ENCODE measurements at places on chromosomes 5 and 9. TPM values are rescaled to one million over a fixed set of nuclear protein-coding genes. Genes with fewer than 3 reads are reported as not detected.

GRCh38 chr5:54719384-54720283 lies 202.1 kb downstream of the SNX18 start:
- no peak for DNase-seq

DNA sequence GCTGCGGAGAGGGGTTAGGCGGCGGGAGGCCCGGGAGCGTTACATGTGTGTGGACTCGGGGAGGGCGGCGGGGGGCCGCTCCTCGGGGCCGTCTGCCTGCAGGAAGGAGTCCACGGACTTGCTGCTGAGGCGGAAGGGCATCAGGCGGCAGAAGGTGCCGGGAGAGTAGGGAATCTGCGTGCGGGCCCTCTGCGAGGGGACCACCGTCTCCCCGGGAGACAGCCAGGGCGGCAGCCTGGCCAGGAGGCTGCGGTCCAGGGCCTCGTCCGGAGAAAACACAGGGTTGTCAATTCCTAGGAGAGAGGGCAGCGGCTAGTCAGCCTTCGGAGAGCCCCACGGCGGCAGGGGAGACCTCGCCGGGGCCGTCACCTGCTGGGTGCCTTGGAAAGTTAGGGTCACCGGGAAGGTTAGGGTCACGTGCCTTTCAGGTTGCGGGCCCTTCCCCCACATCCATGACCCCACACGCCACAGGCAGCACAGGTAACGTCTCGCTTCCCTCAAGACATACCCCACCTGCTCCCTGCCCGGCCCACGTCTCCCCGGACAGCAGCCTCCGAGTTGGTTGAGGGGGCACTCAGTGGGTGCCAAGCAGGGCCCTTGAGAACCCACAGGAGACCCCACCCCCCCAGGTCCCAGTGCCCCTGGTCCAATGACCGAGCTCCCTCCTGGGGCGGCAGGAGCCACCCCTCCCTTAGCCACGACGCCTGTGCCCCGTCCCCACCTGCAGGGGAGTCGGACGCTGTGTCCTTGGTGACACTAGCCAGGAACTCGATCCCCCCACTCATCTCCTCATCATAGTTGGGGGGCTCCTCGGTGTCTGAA lies 32.1 kb downstream of the EXOC3 start:
- peak; percentile 69 for DNase-seq

- no peak for DNase-seq
These were observed 805.6 kb downstream of the BRINP1 start for GRCh38 chr9:118563677-118564076.

- DNase-seq: no peak
These were observed 11.7 kb upstream of the CERCAM start for GRCh38 chr9:128408963-128409431.

GRCh38 chr9:132630811-132631210 lies 39.0 kb downstream of the DDX31 start:
- no peak for DNase-seq

DNA sequence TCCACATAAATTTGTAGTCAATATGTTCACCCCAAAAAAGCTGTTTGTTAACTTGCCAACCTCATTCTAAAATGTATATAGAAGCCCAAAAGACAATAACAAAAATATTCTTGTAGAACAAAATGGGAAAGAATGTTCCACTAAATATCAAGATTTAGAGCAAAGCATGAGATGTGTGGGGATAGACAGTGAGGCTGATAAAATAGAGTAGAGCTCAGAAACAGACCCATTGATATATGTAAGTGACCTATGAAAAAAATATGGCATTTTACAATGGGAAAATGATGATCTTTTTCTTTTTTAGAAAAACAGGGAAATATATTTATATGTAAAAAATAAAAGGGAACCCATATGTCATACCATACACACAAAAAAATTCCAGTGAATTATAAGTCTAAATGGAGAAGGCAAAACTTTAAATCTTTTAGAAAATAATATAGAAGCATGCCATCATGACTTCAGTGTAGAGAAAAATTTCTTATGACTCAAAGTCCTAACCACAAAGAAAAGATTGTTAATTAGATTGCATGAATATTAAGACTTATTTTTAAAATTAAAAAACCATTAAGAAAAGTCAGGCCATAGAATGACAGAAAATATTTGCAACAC lies 6.6 kb upstream of the IFNB1 start:
- no peak for DNase-seq

- peak; percentile 88 for DNase-seq
These were observed 41.3 kb downstream of the PFDN1 start for GRCh38 chr5:140261403-140262171.

- DNase-seq: no peak
These were observed 156.8 kb upstream of the MSX2 start for GRCh38 chr5:174567506-174568141.

- no peak for DNase-seq
These were observed 26.1 kb downstream of the LHFPL2 start for GRCh38 chr5:78622302-78622971.

DNA sequence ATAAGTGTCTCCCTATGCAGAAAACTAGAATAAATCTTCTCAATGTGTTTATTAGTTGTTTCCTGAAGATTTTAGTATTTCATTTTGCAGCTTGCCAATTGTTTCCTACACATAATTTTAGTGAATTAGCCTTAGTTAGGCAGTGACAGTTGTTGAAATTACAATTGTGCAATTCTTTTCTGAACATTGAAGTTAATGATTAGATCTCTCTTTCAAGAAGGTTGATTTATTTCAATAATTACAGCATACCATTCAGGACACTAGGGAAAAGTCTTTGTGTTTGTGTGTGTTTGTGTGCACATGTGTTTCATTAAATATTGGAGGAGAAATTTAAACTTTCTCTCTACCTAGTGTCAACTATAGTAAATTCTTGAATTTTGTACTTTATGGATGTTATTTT lies 199.6 kb upstream of the MPDZ start:
- no peak for DNase-seq

DNA sequence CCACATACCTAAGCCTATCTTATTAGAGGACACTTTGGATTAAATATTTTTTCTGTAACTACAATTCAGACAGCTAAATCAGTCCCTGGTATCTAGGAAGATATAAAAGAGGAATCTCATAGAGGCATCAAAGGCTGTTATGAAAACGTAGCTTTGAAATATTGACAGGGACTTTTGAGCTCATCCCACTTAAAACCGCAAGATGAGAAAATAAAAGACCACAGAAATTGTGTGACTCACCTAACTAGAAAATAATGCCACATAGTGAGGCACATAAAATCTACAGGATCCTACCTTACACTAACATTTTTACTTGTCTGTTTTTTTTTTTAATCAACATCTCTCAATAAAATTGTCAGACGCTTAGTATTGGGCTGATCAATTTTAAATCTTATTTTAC lies 686.5 kb upstream of the COX7C start:
- DNase-seq: no peak

DNA sequence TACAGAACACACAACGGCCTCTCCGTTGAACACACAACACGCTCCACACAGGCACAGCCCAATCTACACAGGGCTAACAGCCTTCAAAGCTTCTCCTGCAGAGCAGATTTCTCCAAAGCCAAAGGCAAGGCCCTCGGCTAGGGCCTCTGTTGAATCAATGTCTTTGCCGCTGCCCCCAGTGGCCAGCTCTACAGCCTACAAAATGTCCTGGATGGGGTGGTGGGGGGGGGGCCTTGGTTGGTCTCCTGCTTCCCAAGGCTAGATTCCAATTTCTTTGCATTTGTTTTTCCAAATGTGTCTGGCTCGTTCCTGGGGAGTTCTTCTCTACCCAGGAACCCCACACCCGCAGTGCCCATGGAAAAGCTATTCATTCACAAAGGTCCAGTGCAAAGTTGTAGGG lies 167.2 kb downstream of the PAX5 start:
- peak; percentile 18 for DNase-seq

GRCh38 chr9:19946441-19947109 lies 157.7 kb upstream of the SLC24A2 start:
- DNase-seq: no peak

GRCh38 chr5:1380011-1380817 lies 35.3 kb upstream of the CLPTM1L start:
- DNase-seq: no peak

DNA sequence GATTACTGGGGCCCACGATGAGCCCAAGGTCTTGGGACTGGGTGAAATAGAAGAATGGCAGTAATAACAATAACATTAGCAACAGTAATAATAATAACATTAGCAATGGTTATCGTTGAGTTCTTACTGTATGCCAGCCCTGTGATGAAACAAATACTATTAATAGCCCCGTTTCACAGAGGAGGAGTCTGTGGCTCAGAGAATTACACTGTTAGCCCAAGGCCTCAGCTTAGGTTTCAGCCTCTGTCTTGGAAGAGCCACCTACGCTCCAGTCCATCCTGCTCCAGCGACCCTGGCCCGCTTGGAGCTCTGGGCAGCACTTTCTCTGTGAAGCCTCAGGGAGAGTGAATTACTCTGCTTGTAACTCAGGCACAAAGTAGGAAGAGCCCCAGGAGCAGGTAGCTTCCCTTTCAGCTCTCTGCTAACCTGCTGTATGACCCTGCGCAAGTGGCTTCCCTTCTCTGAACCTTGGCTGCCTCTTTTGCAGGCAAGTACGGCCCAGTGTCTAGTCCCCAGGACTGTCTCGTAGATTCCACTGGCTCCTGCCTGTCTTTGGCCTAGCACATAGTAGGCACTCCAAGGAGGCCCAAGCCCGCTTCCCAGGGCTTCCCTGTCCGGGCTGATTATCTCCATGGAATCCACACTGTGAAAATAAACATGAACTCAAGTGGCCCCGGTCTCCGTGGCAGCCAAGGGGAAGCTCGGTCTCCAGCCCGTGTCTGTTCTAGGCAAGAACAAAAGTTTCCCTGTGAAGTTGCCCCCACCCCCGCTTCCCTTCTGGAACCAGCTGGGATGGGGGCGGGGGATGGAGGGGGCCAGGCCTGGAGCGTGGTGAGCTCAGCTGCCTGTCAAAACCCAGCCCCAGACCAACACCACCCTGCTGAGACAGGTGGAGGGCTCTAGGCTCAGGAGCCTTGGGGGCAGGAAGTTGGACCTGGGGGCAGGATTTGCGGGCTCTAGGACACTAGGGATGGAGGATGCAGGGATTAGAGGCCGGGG lies 26.2 kb upstream of the LMX1B start:
- peak; percentile 74 for DNase-seq

GRCh38 chr9:70192707-70193106 lies 66.1 kb upstream of the SMC5 start:
- no peak for DNase-seq

GRCh38 chr5:38707352-38708210 lies 138.2 kb upstream of the OSMR start:
- no peak for DNase-seq

DNA sequence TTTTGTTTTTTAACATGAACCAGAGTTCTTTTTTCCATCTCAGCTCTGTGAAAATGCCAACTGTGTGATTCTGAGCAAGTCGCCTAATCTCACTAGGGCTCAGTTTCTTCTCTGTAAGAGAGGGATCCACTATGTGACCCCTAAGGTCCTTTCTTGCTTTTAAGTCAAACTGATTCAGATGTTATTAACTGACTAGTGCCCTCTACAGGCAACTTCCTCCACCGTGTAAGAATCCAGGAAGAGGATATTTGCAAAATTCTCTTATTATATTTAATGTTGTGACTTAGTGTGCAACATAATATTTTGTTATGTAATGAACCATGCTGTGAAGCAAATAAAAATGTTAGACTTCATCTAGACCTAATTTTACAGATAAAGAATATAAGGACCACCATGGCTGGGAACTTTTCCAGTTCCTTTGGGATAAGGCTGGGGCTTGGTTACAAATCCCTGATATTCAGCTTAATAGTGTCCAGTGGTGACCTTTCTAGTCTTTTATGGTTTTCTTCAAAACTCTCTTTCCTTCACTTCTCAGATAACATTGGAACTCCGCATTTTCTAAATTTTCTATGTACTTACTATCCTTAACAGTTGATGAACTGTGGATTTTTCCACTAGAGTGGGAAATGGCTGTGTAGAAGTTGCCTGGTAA lies 244.7 kb downstream of the PIK3R1 start:
- no peak for DNase-seq

DNA sequence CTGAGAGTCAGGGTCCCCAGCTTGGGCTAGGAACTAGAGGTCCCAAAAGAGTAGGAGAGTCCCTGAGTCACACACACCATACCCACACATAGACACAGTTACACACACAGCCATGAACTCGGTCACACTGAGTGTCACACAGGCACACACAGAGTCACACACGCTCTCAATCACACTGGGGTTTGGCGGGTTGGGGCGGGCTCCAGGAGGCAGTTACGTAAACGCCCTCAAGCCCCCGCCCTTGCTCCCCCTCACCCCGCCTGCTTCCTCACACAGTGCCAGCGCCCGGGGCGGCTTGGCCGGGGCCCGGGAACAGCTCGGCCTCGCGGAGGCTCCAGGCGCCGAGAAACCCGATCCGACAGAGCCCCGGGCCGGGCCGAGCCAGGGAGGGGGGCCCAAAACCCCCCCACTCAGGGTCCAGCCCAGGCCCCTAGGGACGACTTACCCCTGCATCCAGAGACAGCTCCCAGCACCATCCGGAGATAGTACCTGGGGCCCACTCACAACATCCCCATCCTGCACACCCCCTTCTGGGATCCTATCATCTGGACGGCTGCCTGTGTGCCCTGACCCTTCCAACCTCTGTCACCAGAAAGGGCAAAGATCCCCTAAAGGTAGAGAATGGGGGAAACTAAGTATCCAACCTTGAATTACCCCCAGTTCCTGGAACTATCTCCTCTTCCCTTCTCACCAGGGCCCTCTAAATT lies 3.5 kb upstream of the CNTFR start:
- peak; percentile 92 for DNase-seq

DNA sequence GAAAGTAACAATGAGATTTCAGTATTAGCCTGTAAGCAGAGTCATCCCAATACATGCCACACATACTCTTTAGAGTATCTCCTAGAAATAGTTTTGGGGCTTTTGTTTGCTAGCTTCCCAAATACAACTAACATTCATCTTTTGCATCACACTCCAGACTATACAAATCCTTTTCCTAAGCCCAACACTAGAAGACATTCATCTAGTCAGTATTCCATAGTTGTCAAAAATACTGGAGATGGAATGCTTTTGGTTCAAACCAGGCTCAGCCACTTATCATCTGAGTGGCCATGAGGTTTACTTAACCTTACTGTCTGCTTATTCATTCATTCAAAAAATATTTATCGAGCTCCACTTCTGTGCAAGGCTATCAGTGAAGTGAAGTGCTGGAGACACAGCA lies 205.1 kb upstream of the SGCD start:
- DNase-seq: no peak

DNA sequence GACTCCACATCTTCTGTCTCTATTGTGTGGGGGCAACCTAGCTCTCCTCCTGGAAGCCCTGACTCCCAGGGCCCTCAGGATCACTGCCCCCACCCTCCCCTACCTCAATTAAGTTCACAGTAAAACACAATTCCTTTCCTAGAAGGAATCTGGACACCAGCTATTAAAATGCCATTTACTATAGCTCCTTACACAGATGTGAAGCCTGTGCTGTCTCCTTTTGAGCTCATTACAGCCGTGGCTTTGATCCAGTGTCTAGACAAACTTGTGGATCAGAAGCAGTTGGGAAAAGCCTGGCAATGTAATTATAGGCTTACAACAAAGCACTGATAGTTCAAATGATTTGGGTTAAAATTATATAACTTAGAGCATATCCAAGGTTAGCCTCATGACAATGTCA lies 107.0 kb upstream of the SMIM23 start:
- DNase-seq: no peak

The EQTN gene
- not detected for total RNA-seq

The ZDHHC12 gene
- total RNA-seq: 13.3 TPM

The CCDC180 gene
- 8.2 TPM for total RNA-seq

The SVEP1 gene
- 43.5 TPM for total RNA-seq

The SLC25A2 gene
- total RNA-seq: 0.82 TPM

The NUTM2F gene
- total RNA-seq: not detected

The FAM170A gene
- total RNA-seq: not detected

The TUSC1 gene
- 25.5 TPM for total RNA-seq

The TMEM252 gene
- total RNA-seq: not detected

The GLDC gene
- not detected for total RNA-seq

The BAAT gene
- not detected for total RNA-seq

The ARL14EPL gene
- not detected for total RNA-seq

The CDC20B gene
- total RNA-seq: not detected

Measured in sigmoid colon (tissue), 7 donors.